Vagina (tissue), 2 donors: ENCODE measurements at places on chromosomes 16 and 17.

DNA sequence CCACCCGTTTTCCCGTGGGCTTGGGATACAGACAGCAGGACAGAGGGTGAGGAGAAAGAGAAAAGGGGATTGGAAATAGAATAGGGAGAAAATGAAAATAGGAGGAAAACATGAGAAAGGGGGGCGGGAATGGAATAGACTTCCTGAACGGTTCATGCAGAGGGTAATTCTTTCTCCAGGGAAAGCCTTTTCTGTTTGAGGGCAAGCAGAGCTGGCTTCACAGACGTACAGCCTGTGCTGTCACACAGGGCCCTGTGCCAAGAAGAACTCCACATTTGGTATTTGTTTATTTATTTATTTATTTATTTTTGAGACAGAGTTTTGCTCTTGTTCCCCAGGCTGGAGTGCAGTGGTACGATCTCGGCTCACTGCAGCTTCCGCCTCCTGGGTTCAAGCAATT is 12.0 kb downstream of the MILR1 start:
- no peak for DNase-seq

- DNase-seq, result no peak
Measured at GRCh38 chr16:23528644-23529310, 18.5 kb upstream of the GGA2 start.

DNA sequence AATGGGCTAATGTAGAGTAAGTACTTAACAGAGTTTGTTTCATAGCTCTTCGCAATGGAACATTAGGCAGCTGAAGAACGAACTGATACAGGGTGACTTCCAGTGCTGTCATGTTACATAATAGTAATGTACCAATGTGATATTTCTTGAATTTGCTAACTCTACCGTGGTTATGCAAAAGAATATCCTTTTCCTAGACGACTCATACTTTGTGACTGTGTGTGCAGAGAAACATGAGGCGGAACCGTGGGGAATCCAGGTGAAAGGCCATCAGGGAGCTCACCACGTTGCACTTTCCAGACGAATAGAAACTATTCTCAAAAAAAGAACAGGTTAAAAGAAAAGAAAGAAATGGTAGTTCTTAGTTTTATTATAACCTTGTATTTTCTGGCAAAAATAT is 13.2 kb downstream of the NOB1 start:
- DNase-seq, result no peak

GRCh38 chr17:37830151-37830993 is 85.5 kb upstream of the HNF1B start:
- no peak for DNase-seq

GRCh38 chr17:33262266-33263123 is 30.6 kb downstream of the ASIC2 start:
- DNase-seq, result no peak
